ENCODE measurements at places on chromosomes 16 and 17. TPM values are rescaled to one million over a fixed set of nuclear protein-coding genes. Genes with fewer than 3 reads are reported as not detected.

ZNF688 gene
- 22.9 TPM for total RNA-seq

- peaks cover 9% of the 10 kb centered on the region for H3K36me3 ChIP-seq
- peak; percentile 12 for DNase-seq
- no peak overlapping the region for H3K27ac ChIP-seq
These were observed 3.6 kb downstream of the TP53I13 start for GRCh38 chr17:29571883-29572681.

DNA sequence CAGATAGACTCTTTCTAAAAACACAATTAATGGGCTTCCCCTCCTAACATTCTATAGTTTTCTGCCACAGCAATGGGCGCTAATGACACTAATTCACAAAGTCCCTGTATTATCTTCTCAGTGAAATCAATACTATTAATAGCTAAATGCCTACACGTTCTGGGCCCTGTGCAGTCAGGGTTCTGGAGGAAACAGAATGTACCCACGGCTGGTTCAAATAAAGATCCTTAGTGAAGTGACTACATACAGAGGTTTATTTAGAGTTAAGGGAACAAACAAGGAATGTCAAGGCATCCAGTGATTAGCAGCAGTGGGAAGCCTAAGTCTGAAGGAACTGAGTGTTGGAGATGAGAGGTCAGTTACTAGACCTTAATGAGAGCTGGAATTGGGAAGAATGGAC is 43.5 kb upstream of the MTMR4 start:
- H3K4me1 ChIP-seq, result no peaks in the 10 kb centered on the region
- H3K36me3 ChIP-seq, result no peaks in the 10 kb centered on the region
- no peak for DNase-seq
- H3K27me3 ChIP-seq, result no peaks in the 10 kb centered on the region
- H3K27ac ChIP-seq, result no peak overlapping the region
- no peak overlapping the region for H3K4me3 ChIP-seq

DNA sequence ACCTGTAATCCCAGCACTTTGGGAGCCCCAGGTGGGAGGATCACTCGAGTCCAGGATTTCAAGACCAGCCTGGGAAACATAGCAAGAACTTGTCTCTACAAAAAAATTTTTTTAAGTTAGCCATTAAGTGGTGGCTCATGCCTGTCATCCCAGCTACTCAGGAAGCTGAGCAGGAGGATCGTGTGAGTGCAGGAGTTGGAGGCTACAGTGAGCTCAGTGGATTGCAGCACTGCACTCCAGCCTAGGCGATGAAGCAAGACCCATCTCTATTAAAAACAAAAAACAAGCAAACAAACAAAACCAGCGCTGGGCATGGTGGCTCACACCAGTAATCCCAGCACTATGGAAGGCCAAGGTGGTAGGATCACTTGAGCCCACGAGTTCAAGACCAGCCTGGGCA is 38.0 kb downstream of the HEATR3 start:
- H3K27ac ChIP-seq, result no peak overlapping the region
- H3K4me1 ChIP-seq, result no peaks in the 10 kb centered on the region
- no peak overlapping the region for H3K4me3 ChIP-seq
- DNase-seq, result no peak

DNA sequence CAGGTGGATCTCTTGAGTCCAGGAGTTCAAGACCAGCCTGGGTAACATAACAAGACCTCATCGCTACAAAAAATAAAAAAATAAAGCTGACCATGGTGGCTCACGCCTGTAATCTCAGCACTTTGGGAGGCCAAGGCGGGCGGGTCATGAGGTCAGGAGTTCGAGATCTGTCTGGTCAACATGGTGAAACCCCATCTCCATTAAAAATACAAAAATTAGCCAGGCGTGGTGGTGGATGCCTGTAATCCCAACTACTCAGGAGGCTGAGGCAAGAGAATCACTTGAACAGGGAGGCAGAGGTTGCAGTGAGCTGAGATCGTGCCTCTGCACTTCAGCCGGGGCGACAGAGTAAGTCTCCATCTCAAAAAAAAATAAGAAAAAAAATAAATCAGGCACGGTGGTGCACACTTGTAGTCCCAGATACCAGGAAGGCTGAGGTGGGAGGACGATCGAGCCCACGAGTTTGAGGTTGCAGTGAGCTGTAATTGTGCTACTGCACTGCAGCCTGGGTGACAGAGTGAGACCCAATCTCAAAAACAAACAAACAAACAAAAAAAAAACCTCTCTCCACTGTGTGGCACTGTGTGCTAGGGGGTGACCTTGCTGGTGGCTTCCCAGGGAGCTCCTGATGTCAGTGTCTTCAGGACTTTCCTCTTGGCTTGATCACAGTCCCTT is 19.8 kb upstream of the MAPK3 start:
- no peaks in the 10 kb centered on the region for H3K27me3 ChIP-seq
- H3K36me3 ChIP-seq, result no peaks in the 10 kb centered on the region
- peaks cover 17% of the 10 kb centered on the region for H3K4me1 ChIP-seq
- no peak for DNase-seq
- H3K27ac ChIP-seq, result no peak overlapping the region

- no peak for DNase-seq
- no peaks in the 10 kb centered on the region for H3K27me3 ChIP-seq
- no peak overlapping the region for H3K27ac ChIP-seq
- no peak overlapping the region for H3K4me3 ChIP-seq
- H3K4me1 ChIP-seq, result no peaks in the 10 kb centered on the region
These were observed 199.4 kb downstream of the TANC2 start for GRCh38 chr17:63165400-63165799.

Data from transverse colon (tissue), 4 donors.